ENCODE measurements at places on chromosomes 5 and 9.

DNA sequence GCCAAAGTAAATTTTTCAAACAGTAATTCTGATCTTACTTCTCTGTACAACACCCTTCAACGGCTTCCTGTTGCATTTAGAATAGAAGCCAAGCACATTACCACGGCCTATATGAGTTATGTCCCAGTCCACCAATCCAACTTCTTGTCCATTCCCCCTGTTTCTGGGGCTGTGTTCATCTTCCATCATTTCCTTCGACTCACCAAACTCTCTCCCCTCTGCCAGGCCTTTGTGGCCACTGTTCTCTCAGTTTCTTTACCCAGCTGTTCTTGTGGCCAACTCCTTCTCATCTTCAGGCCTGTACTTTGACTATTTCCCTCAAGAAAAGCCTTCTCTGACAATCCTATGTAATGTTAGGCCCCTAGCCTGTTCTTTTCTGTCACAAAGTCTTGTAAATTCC lies 259.4 kb upstream of the EFNA5 start:
- DNase-seq, result no peak

DNA sequence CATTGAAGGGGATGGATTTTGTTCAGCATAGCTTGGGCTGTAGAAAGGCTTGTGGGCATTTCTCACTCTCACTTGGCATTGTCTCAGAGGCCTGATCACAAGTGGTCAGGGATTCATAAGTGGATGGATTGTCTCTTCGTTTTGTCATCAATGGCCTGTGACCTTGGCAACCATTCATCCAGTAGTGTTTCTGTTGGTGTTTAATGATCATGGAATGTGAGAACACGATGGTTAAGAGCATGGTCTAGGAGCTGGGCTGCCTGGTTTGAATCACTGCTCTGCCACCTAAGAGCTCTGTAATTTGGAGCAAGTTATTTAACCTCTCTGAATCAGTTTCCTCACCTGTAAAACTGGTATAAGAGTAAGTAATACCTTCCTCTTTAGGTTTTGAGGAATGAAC lies 430.1 kb upstream of the MEF2C start:
- no peak for DNase-seq

DNA sequence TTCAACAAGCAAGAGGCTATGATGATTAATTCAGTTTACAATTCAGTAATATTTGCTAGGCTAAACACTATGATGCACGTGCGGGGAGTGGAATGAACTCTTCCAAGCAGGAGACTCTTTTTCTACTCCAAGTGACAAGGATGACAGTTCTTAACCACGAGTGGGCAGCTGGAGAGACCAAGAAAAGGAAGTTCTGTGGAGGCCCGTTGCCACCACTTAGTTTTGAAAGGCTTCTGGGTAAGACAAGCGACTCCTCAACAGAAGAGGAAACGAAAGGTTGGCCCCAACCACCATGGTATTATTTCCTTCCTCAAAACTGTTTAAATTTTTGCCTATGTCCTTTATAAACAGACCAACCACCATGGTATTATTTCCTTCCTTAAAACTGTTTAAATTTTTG lies 2.8 kb downstream of the DCAF12 start:
- DNase-seq, result no peak

GRCh38 chr5:32406650-32407049 lies 37.9 kb downstream of the ZFR start:
- no peak for DNase-seq

GRCh38 chr5:54438620-54439389 lies 16.7 kb upstream of the HSPB3 start:
- no peak for DNase-seq

Data from suprapubic skin (tissue), 4 donors.